Smooth muscle cell of the brain vasculature (primary cell): ENCODE measurements at places on chromosomes 4 and X.

DNA sequence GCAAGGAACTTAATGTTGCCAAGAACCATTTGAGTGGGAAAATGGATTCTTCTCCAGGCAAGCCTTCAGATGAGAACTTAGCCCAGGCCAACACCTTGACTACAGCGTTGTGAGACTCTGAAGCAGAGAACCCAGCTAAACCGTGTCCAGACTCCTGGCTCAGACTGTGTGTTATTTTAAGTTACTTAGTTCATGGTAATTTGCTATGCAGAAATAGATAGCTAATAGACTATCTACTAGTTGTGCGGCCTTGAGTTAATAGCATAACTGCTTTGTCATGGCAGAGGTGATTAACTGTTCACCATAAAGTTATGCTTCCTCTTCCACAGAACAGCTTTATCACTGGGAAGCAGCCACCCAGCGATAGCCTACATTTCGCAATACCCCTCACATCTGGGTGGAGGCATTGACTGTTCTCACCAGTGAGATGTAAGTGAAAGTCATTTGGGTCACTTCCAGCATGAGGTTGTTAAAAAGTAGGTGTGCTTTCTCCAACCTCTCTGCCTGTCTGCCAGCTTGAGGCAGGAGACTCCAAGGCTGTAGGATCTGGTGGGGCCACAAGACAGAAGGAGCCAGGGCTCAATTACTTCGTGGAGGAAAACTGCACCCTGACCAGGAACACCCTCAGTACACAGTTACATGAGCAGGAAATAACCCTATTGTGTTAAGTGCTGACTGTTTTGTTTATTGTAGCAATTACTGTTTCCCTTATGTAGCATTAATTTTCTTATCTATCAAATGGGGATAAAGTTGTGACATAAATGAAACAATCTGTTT is 94.2 kb downstream of the GPAT3 start:
- no peak for DNase-seq

DNA sequence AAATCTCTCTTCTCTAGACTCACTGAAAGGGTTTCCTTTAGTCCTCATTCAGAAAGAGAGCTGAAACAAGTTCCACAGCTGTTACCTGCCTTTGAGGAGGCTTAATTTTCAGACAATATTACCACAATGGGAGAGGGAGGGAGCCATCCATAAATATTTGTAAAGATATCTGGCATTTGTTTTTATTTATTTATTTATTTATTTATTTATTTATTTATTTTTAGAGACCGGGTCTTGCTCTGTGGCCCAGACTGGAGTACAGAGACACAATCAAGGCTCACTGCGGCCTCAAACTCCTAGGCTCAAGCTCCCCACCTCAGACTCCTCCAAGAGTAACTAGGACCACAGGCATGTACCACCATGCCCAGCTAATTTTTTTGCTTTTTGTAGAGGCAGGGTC is 80.7 kb downstream of the SLC9A7 start:
- DNase-seq = no peak

DNA sequence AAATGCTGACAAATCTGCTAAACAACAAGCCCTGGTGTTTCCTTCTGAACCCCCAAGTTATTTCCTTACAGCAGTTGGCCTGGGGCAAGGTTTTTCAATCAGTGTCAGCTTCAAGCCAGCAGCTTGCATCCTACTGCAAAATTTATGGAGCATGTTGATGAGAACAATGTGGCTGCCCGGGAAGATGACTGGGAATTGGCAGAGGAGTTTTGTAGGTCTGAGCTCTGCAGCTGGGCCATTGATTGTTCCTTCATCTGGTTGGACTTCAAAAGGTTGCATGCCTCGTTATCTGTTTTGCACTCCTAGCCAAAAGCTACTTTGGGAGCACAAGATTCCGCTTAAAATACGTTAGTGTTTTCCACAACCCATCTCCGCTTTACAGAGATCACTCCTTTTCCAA is 1030.3 kb upstream of the LCORL start:
- no peak for DNase-seq

- no peak for DNase-seq
These were observed 42.4 kb upstream of the SMARCAD1 start for GRCh38 chr4:94165256-94165655.

DNA sequence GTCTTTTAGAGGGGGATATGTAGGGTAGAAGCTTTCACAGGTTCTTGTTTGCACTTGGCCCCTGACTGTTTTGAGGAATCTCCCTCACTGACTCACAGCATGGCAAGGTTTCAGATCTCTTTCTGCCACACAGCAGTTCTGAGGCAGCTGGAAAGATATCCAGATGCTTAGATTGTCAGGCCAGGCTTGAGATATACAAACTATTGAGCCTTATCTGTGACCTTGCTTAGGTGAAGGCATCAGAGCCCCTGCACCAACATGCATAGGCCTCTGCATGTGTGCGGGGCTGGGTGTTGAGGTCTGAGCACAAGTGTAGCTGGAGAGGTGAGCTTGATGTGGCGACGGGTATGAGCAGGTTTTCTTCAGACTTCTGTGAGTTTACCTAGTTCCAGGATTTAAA is 80.9 kb upstream of the MSANTD1 start:
- no peak for DNase-seq

DNA sequence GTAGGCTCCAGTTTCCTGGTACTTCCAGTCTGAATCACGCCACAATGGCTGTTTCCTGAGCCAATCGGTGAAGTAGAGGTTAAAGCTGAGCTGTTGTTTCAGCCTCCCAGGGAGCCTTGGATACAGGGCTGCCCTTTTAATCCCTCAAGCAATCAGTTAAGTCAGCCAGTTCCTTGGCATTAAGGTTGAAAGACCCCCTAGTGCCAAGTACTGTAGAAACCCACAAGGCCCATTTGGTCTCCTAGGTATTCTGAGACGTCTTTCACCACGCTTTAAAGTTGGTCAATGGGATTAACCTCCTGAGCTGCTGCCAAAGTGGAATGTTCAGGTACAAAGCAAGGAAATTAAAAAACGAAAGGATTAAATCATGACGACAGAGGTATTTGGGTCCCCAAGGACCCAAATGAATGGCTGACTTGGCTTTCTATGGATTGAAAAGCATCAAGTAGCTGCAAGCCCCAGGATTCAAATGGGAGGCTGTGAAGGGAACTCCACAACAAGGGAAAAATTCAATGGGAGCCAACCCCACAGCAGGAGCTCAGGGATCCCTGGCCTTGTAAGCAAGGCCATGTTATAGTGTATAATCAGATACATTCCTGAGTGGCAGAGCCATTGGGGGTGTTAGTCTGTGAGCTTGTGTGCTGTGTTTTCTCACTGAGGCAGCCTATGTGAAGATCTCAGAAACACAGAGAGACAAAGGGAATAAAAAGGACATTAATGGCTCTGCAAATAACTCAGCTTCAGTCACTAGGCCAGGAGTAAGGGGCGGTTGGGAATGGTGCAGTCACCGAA is 86.0 kb downstream of the ATG4A start:
- DNase-seq = no peak

- no peak for DNase-seq
These were observed 119.7 kb downstream of the CHRNA9 start for GRCh38 chr4:40454816-40455215.

- no peak for DNase-seq
These were observed 116.2 kb downstream of the SLC2A9 start for GRCh38 chr4:9904976-9905587.

DNA sequence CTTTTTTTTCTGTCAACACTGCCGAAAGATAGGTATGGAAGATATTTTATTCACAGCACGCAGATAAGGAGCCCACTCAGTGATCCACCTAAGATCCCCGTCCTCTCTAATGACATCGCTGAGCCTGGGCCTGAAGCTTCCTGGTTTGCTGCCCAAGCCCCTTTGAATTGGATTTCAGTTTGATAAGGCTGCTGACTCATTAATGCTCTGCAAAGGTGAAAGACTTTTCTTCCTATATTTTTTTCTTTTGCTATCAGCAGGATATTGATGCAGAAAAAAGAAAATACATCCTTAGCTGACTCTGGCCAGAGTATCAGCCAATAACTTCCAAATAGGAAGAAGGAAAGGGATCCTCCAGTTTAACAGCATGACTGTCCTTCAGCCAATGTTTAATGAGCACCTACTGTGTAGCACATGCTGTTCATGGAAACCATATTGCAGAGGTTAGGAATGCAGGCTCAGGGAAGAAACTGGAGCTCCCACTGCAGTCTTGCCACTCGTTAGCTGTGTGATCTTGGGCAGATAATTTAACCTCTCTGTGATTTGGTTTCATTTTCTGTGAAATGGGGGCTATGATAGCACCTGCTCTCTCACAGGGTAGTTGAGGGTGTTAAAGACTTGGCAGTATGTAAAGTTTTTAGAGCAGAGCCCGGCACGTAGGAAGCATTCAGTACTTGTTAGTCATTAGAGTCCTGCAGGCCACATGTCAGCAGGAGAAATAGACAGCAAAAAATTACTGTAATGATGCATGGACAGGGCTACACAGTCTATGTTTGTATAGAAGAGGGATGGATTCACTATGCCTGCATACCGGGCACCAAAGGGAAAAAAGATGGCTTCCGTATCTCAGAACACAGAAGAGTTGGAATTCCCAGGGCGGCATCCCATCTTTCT is 39.3 kb downstream of the EVC start:
- no peak for DNase-seq

DNA sequence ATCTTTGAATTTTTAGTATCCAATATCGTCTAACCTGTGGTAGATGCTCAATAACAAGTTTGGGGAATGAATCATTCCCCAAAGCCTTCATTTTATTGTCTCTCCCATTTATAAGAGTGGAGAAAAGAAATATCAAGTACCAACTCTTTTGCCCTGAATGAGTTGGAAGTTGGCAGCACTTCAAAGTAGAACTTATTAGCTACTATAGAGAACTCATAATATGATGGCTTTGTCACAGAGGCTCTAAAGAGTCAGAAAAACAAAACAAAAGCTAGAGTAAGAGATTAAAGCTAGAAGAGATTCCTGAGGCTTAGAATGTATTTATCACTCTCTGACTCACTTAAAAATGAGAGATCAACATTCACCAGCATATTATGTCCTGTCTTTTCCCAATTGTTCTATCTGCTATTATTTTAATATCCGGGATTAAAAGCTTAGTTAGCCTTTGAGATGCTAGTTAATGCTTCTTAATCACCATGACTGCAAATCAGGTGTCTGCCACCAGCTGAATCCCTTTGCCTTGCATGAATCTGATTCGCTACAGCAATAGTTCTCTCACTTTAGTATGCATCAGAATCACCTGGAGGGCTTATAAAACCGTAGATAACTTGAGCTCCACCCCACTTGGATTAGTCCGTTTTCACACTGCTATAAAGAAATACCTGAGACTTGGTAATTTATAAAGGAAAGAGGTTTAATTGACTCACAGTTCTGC is 77.9 kb downstream of the PALLD start:
- DNase-seq = no peak
